ENCODE measurements at places on chromosomes 12 and 14. TPM values are rescaled to one million over a fixed set of nuclear protein-coding genes. Genes with fewer than 3 reads are reported as not detected.

STYK1 gene
- total RNA-seq: 1.1 TPM

IL31 gene
- not detected for total RNA-seq

DNA sequence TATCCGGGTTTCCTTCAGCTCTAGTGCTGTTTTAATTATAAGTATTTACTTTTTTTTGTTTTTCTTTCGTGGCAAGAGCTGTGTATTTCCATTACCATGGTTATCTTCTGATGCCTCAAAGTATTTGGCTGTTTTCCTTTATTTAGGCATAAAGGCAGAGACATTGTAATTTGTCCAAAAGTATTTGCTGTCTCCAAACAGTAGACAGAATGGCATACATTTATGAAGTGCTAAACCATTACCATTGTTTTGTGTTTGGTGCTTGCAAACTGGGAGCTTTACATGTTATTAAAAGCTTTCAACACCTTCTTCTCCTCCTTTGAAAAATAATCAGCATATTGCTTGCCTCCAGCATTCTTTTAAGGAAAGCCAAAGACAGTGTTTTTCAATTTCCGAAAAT lies 46.3 kb downstream of the FLRT2 start:
- no peak for DNase-seq

TEX52 gene
- not detected for total RNA-seq

DNA sequence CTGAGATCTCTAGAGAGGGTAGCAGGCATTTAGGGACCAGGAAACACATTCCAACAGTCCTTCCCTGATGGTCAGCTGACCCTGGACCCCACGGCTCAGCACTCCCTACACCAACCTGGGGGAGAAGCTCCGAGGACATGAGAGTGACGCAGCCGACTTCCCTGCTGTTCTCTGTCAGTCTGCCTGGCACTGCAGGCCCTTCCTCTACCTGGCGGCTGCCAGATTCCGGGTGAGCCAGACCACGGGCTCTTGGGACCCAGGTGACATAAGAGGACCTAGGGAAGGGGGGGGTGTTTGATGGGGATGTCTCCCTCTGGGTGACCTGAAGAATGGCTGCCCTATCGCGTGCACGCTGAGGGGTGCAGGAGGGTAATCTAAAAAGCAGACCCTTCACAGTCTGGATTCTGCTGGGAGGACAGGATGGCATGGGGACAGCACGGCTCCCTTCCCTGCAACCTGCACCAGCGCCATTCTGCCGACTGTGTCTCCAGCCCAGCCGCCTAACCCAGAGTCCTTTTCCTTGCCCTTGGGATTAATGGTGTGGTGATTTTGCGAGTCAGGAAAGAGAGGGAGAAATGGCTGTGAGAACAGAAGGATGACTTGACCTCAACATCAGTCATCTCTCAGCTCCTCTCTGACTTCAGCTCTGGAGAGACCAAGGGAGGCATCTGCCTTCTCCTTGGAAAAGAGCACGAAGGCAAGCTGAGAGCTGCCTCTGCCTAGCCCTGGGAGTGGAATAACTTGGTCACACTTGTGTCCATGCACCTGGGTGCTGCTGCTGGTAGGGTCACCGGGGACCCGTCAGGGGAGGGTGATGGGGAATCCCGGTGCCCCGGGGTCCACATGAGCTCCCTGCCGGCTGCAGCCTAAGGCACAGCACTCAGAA lies 158.5 kb downstream of the CALM1 start:
- no peak for DNase-seq

SOAT2 gene
- total RNA-seq: 3.1 TPM

- no peak for DNase-seq
These were observed 872.4 kb upstream of the ATXN7L3B start for GRCh38 chr12:73665193-73665592.

CIT gene
- 29.4 TPM for total RNA-seq

DNA sequence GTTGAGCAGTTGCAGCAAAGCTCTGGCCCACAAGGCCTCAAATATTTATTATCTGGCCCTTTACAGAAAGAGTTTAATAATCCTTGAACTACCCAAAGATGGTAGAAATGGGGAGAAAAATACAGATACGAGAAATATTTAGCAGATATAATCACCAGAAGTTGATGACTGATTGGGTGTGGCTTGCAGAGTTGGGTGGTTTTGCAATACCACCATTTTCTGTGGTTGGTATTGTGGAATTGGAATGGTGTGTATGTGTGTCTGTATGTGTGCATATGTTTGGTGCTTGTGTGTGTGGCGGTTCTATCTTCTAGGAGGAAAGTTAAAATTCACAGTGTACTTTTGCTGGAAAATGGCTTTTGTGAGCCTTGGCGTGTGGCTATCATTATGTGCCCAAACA lies 85.4 kb upstream of the MANSC4 start:
- no peak for DNase-seq
